ENCODE measurements at places on chromosomes 2 and 18. TPM values are rescaled to one million over a fixed set of nuclear protein-coding genes. Genes with fewer than 3 reads are reported as not detected.

Gene THOC1
- 28.1 TPM for total RNA-seq

DNA sequence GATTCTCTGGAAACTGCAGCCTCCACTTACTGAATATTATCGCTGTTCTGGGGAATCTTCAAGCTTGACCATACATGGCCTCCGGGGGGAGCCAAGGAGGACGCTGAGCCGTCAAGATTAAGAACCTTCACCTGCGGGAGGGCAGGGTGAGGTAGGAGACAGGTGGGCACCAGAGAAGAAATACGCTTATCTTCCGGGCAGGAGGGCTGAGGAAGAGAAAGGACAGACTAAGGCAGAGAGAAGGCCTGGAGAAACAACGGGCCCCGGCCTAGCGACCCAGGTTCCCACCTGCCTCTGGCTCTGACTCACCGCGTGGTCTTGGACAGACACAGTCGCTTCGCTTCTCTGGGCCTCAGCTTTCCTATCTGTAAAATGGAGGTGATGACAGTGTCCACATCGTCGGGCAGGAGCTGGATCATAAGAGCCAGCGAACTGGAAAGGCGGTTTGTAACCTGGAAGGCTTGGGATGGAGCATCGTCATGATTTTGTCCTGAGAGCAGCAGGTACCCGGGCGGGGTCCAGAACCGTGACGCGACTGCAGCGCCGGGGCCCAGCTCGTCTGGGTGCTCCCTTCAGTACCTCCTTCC is 659 bp downstream of the ZNF142 start:
- peak; percentile 28 for DNase-seq

- peak; percentile 11 for DNase-seq
Observed at GRCh38 chr2:101223814-101224231, 28.9 kb upstream of the CNOT11 start.

DNA sequence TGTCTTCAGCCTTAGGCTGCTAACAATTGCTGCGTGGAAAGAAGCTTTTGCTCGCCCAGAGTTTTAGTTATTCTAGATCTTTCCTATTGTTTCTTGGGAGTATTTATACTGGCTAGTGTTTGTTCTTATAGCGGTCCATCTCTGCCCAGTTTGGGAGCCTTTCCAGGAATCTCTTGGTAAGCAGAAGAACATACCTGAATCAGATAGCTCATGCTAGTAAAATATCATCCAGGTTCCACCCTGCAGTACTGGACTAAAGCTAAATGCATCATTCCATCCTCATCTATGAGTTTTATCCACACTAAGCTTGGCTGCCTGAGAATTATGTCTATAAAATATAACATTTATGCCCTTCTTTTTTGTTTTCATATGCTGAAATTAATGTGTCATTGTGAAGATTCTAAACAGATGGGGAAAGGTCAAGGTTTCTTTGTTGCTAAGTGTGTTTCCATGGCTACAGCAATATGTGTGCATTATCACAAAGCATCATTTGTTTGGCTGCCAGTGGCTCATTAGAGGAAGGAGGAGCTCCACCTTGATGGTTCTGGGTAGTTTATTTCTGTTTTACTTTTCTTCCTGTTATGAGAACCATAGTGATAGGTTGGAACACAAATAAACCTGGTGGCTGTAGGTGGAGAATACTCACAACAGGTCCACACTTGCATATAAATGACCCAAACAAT is 182.8 kb downstream of the PIK3C3 start:
- no peak for DNase-seq

GRCh38 chr2:205197468-205198139 is 484.7 kb upstream of the NRP2 start:
- peak; percentile 29 for DNase-seq

Data from MG63 (cell line).